ENCODE measurements at places on chromosomes 13 and 19.

DNA sequence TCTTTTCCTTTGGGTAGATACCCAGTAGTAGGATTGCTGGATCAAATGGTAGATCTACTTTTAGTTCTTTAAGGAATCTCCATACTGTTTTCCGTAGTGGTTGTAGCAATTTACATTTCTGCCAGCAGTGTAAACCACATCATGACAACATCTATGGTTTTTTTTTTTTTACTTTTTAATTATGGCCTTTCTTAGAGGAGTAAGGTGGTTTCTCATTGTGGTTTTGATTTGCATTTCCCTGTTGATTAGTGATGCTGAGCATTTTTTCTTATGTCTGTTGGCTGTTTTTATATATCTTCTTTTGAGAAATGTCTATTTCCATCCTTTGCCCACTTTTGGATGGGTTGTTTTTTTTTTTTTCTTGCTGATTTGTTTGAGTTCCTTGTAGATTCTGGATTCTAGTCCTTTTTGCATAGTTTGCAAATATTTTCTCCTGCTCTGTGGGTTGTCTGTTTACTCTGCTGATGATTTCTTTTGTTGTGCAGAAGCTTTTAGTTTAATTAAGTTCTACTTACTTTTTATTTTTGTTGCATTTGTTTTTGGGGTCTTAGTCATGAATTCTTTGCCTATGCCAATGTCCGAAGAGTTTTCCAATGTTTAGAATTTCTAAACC is 38.8 kb downstream of the TDRD3 start:
- DNase-seq = no peak

- DNase-seq = no peak
These were observed 186.2 kb upstream of the GPR12 start for GRCh38 chr13:26946684-26947343.

GRCh38 chr13:48506092-48506701 is 26.7 kb downstream of the RCBTB2 start:
- no peak for DNase-seq

DNA sequence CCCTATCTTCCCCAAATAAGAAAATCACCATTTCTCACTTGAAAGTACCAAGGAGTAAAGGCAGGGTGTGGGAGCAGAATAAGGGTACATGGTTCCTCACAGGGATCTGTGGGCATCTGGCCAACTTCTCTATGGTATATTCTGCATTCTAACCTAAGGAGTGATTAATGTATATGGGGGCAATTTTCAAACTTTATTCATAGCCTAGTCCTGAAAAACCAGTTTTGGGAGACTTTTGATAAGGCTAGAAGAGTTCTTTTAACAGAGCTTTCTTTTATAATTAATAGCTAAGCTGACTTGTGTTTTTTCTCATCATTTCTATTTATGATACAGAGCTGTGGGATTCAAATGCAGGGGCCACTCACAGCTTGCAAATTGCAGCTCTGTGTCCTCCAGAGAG is 852 bp downstream of the SCEL start:
- no peak for DNase-seq

DNA sequence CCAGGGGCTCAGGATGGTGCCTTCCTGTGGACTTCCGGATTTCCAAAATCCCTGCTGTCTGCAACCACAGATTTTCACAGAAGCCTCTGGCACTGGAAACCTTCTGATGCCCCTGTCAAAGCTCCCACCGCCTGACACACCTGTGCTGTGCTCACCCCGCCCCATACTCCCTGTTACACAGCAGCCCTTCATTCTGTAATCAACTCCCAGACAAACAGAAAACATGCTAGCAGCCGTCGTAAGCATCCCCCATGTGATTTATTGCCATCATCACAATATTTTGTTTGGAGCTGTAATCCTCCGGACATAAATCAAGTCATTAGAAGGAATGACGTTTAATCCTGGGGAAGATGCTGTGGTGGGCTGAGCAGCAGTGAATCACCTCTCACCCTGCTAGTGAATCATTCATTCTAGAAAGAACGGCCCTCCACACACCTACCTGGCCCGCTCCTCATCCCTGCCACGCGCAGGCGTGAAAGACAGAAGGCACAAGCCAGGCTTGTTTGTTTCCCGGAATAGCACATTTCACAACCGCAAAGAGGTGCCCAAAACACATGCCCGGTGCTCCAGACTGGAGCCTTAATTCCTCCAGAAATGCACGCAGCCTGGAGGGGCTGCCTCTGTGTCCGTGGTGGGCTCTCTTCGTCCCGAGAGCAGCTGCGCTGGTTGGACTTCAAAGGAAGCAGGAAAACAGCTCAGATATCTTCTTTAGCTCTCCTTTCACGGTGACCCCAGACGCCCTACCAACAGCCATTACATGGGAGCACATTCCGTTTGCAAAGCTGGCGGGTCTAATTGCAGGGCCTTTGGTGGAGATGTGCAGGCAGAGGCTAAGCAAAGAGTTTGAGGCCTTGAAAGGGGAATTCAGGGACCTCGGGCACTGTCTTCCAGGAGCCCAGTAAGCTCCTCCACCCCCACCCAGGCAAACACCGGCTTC is 41.3 kb upstream of the KCTD15 start:
- DNase-seq = no peak

GRCh38 chr13:95420501-95420900 is 119.2 kb upstream of the ABCC4 start:
- no peak for DNase-seq

GRCh38 chr19:5298471-5298901 is 42.1 kb downstream of the PTPRS start:
- DNase-seq = no peak

GRCh38 chr19:35269438-35270117 is 816 bp downstream of the USF2 start:
- peak; percentile 67 for DNase-seq

- DNase-seq = no peak
These were observed 140.1 kb downstream of the ZDHHC20 start for GRCh38 chr13:21318891-21319532.

GRCh38 chr13:110450016-110450900 is 111.3 kb downstream of the RAB20 start:
- DNase-seq = no peak

- DNase-seq = no peak
These were observed 9.8 kb downstream of the TMED1 start for GRCh38 chr19:10826231-10826630.

DNA sequence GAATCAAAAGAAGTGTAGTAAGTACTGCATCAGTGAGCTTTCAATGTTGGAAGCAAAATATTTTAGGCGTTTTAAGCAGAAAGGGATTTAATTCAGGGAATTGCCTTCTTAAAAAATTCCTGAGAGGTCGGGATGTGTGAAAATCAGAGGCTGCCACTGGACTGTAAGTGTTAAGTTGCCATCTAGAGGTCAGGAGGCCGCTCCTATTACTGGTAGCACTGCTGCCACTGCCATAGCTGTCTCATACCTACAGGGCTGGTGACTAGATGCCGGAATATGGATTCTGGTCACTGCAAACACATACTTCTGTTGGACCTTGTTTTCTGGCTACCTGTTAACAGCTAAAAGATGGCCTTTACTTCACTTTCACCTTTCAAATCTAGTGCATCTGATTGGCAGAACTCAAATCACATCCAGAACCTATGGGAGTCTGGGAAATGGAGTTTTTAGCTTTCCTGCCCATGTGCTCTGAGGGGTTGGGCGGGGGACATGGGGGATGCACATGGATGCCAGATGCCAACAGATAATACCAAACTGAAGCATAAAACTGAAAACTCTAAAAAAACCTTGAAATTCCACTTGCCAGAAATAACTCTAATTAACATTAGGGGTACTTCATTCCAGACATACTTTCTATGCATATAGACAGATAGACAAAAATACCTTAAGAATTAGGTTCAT is 29.8 kb downstream of the DGKH start:
- DNase-seq = no peak

GRCh38 chr19:46786236-46787039 is 2.0 kb downstream of the SLC1A5 start:
- DNase-seq = no peak

DNA sequence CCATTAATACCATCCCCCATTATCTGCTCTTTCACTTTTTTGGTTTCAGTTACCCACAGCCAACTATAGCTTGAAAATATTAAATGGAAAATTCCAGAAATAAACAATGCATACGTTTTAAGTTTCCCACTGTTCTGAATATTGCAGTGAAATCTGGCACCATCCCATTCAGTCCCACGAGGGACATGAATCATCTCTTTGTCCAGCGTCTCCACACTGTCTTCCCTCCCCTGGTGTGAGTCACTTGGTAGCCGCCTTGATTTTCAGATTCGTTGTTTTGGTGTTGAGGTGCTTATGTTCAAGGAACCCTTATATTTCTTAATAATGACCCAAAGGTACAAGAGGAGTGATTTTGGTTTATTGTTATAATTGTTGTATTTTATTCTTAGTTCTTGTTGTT is 246.1 kb downstream of the DCT start:
- DNase-seq = no peak

- DNase-seq = no peak
These were observed 1.5 kb downstream of the ARID3A start for GRCh38 chr19:927351-927779.

DNA sequence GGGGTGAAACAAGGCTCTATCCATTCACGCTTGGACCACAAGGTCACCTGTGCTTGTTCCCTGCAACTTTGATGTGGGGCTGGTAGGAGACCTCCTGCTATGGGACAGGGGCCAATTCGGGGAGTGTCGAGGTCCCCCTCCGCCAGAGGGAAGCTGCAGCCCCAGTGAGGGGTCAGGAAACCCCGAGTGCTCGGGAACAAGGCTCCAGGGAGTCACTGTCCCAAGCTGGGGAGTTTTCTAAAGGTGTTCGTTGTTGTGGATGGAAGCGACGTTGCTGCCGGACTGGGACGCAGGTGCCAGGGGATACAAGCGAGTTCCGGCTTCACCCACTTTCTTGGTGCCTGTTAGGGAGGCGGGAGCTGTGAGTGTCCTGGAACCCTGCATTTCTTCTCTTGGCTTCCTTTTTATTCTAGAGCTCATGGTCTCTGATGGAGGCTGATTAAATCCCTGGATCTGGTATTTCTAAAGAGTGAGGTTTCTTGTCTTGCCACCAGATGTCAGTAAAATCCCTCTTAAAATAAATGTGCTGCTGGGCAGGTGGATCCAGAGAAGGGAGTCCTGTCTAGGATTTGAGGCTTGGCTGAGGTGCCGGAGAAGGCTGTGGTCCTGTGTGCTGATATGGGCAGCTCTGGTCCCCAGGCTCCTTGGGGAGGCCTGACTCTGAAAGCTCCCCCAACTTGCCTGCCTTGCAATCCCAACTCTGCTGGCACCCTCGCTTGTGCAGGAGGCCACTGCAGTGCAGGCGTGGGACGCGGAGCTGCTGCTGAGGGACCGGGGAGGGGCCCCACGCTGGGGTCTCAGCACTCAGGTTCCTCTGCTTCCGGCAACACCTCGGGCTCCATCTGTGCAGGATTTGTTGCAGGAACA is 153.9 kb downstream of the TEX29 start:
- DNase-seq = peak; percentile 58

- DNase-seq = peak; percentile 19
These were observed 42.0 kb upstream of the GGACT start for GRCh38 chr13:100630555-100630954.

GRCh38 chr19:51097166-51097738 is 11.0 kb downstream of the CTU1 start:
- no peak for DNase-seq

DNA sequence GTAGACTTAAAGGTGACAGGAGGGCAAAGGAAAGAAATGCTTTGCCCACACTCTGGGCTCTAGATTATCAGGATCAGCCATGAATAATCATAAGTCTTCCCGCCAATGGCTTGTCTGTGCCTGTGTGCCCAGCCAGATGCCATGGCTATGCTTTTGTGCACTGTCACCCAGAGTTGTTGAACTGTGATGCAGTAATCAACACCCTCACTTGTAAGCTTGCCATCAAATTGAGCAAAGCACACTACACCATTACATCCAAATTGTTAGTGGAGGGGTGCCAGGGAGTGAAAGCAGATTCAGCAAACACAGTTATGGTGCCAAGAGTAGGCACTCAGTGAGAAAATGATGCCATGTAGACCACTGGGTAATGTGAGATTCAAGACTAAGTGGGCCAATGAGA is 845.3 kb upstream of the MIR17HG start:
- no peak for DNase-seq

GRCh38 chr13:28499609-28500008 is 4.7 kb upstream of the FLT1 start:
- no peak for DNase-seq

- DNase-seq = no peak
These were observed 19.4 kb upstream of the EIF3G start for GRCh38 chr19:10138879-10139795.

DNA sequence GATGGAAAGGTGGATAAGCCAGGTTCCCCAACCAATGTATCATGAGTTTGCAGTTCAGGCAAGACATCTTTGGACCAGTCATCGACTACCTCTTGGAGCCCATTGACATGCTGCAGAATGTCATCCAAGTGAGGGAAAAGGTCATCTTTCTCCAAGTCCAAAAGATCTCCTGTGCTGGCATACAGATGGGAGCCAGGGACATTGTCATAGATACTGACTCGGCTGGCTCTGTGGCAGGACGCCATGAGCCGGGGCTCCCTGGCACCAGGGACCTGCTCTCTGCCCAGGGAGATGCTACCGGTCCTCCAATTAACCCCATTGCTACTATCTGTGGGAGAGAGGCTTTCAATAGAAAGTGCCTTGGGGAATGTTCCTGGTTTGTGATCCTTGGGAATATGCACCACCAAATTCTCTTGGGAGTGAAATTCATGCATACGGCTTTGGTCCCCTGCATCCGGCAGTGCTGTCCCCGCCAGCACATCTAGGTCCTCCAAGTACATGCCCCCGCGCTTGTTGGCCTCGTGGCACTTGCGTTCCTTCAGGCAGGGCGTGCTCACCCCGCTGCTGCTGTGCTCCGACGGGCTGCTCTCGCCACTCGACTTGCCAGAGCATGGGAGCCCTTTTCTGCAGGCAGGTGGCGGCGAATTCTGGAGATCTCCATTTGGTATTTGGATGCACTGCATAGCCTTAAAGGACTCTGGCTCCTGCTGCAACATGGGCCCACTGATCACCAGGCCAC is 113.0 kb downstream of the KL start:
- DNase-seq = no peak

DNA sequence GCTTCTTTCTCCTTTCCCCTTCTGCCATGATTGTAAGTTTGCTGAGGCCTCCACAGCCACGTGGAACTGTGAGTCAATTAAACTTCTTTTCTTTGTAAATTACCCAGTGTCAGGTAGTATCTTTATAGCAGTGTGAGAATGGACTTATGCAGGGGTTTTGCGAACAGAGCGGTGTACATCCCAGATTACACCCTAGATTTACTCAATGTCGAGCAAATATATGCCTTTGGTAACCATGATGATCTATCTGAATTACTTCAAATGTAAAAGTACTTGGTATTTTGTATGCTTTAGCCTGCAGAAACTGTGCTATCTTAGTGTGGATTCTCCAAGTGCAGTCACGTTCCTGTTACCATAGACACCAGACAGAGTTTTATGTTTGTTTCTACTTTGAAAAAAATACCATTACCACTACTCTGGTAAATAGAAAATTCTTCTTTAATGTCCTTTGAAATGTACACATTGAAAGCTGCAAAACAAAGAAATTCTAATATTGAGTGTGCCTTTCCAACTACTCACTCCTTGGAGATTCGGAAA is 510.4 kb upstream of the ARGLU1 start:
- no peak for DNase-seq

- DNase-seq = peak; percentile 25
These were observed 299.0 kb downstream of the ITGBL1 start for GRCh38 chr13:101751488-101751887.

GRCh38 chr19:50649433-50650391 is at the start of gene C19orf81:
TSS of gene C19orf81 (plus strand) at chr19:50649445. CDS start at chr19:50649445, 0 bp downstream.
- DNase-seq = no peak
